Fibroblast of upper back skin (primary cell): ENCODE measurements at places on chromosomes 4 and X.

GRCh38 chrX:120310861-120311726 lies at the start of gene TMEM255A:
TMEM255A (minus strand) TSS chrX:120311461; CDS start chrX:120311309, 152 bp downstream.
- peak; percentile 17 for DNase-seq

GRCh38 chr4:6999172-7000086 lies 43.7 kb upstream of the TADA2B start:
- no peak for DNase-seq

GRCh38 chr4:14844061-14844460 lies 158.2 kb upstream of the CPEB2 start:
- DNase-seq, result no peak

- no peak for DNase-seq
Observed at GRCh38 chr4:48224606-48225005, 45.0 kb downstream of the TEC start.

- DNase-seq, result peak; percentile 47
Observed at GRCh38 chr4:19583827-19584569, 667.7 kb upstream of the SLIT2 start.
